ENCODE measurements at places on chromosomes 7 and 10. TPM values are rescaled to one million over a fixed set of nuclear protein-coding genes. Genes with fewer than 3 reads are reported as not detected.

Gene ATOH7
- not detected for total RNA-seq

Gene PRLHR
- not detected for total RNA-seq

Gene TCERG1L
- not detected for total RNA-seq

Gene LRRC18
- not detected for total RNA-seq

Gene OLAH
- total RNA-seq, result not detected

Gene ZNF239
- total RNA-seq, result 6.5 TPM

Gene PRPS1L1
- not detected for total RNA-seq

DNA sequence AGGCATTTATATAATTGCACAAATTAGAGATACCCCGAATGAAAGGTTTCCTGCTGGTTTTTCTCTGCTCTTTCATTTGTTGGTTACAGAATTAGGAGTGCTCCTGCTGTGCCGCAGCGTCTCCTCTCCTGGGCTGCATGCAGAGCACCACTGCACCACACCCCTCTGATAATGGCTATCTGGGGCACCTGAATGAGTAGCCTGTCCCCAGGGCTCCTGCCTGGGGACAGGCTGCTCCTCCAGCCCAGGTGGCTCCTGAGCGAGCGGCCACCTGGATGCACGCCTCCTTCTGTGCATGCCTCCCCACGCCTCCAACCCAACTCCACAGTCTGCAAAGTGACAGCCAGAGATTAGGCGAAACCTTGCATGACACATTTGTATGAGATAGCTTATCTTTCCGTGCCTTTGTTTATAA is 242.6 kb upstream of the FZD8 start:
- no peaks in the 10 kb centered on the region for H3K36me3 ChIP-seq
- no peak overlapping the region for H3K4me3 ChIP-seq
- H3K4me1 ChIP-seq, result no peaks in the 10 kb centered on the region
- DNase-seq, result no peak

DNA sequence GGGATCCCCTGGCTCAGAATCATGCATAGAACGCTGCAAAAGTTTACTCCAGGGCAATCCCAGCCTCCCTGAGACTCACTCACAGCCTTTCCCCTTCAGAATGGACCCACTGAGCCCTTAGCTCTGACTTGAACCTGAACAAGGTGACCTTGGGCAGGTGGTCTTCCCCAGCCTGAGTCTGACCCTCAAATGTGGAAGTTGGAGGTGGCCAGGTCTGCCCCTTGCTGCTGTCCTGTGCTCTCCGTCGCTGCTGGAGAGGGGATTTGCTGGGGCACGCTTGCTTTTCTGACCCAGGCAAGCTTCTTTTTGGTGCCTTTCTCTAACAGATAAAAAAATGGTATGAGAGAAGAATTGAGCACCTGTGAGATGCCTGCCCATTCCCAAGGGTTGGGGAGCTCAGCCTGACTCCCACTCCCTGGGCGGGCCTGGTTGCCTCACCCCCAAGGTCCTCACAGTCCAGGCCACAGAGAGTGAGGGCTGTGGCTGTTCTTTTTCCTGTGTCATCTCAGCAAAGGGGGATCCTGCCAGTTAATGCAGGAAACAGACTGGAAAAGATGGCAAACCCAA is 46.6 kb upstream of the IGFBP3 start:
- H3K27me3 ChIP-seq, result no peaks in the 10 kb centered on the region
- H3K4me3 ChIP-seq, result no peak overlapping the region
- H3K36me3 ChIP-seq, result no peaks in the 10 kb centered on the region
- H3K4me1 ChIP-seq, result peaks cover 28% of the 10 kb centered on the region
- H3K27ac ChIP-seq, result no peak overlapping the region

- DNase-seq, result no peak
- H3K36me3 ChIP-seq, result no peaks in the 10 kb centered on the region
- H3K4me1 ChIP-seq, result peaks cover 13% of the 10 kb centered on the region
- no peak overlapping the region for H3K27ac ChIP-seq
- H3K4me3 ChIP-seq, result no peak overlapping the region
Observed at GRCh38 chr7:4143511-4144171, 538.5 kb upstream of the FOXK1 start.

- no peak for DNase-seq
- peak within 1 kb of the TSS; percentile 99 for H3K27ac ChIP-seq
- H3K36me3 ChIP-seq, result no peaks in the 10 kb centered on the region
Observed at GRCh38 chr7:116953372-116953905, at the start of gene ST7. Gene ST7, plus strand, starts transcription at chr7:116953501. Its CDS starts 40 bp downstream, at chr7:116953541.

- H3K4me1 ChIP-seq, result no peaks in the 10 kb centered on the region
- no peak overlapping the region for H3K4me3 ChIP-seq
- H3K36me3 ChIP-seq, result no peaks in the 10 kb centered on the region
- no peaks in the 10 kb centered on the region for H3K27me3 ChIP-seq
Observed at GRCh38 chr10:48649349-48649944, 35.2 kb upstream of the WDFY4 start.

GRCh38 chr10:35843524-35844181 is 201.6 kb upstream of the FZD8 start:
- H3K27me3 ChIP-seq, result no peaks in the 10 kb centered on the region
- H3K4me3 ChIP-seq, result peak overlapping the region; percentile 29
- no peak overlapping the region for H3K27ac ChIP-seq

- H3K4me1 ChIP-seq, result peaks cover 13% of the 10 kb centered on the region
- H3K36me3 ChIP-seq, result no peaks in the 10 kb centered on the region
- H3K4me3 ChIP-seq, result no peak overlapping the region
- peak overlapping the region; percentile 73 for H3K27ac ChIP-seq
Observed at GRCh38 chr7:28406192-28406591, 6.1 kb upstream of the CREB5 start.

DNA sequence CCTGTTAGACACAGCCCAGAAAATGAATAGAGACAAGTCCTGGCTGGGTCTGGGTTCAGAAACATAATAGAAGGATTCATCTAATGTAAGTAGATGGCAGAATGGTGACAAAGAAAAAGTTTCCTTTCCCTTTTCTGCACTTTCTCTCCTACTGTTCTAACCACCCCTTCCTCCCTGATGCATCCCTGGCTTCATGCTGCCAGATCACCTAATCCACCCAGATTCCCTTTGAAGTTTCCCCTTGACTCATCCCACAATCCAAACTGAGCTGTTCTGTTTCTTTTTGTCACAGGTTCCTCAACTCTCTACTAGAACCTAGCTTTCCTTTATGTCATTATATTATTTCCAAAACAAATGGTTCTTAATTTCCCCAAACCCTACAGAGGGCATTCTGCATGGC is 1.1 kb upstream of the MACC1 start:
- no peak overlapping the region for H3K27ac ChIP-seq
- no peaks in the 10 kb centered on the region for H3K36me3 ChIP-seq
- H3K4me1 ChIP-seq, result no peaks in the 10 kb centered on the region
- H3K27me3 ChIP-seq, result no peaks in the 10 kb centered on the region
- H3K4me3 ChIP-seq, result no peak overlapping the region

- H3K4me1 ChIP-seq, result peaks cover 58% of the 10 kb centered on the region
- peaks cover 14% of the 10 kb centered on the region for H3K36me3 ChIP-seq
- DNase-seq, result no peak
- H3K27me3 ChIP-seq, result no peaks in the 10 kb centered on the region
- H3K4me3 ChIP-seq, result no peak overlapping the region
Observed at GRCh38 chr10:74081192-74081803, 69.3 kb downstream of the AP3M1 start.

DNA sequence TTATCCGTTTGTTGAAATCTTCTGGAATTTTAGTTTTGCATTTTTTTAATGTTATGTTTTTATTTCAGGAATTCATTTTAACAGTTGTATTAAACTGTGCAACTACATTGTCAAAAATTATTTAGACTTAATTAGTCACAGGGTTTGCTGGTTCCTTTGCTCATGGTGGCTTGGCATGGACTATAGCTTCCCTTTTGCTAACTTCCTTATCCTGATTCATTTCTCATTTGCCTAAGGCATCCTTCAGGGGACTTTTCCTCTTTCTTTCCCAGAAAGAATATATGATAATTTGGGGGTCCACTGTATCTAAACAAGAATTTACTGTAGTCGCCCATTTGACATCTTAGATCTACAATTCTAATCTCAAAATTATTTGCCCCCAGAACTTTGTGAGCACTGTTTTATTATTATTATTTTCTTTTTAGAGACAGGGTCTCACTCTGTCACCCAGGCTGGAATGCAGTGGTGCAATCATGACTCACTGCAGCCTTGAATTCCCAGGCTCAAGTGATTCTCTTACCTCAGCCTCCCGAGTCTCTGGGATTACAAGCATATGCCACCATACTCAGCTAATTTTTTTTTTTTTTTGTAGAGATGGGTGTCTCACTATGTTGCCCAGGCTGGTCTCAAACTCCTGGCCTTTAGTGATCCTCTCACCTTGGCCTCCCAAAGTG is 13.9 kb downstream of the FIGNL1 start:
- H3K27me3 ChIP-seq, result no peaks in the 10 kb centered on the region
- no peak for DNase-seq
- H3K4me3 ChIP-seq, result no peak overlapping the region
- H3K27ac ChIP-seq, result no peak overlapping the region
- H3K4me1 ChIP-seq, result no peaks in the 10 kb centered on the region
- H3K36me3 ChIP-seq, result peaks cover 3% of the 10 kb centered on the region

- no peaks in the 10 kb centered on the region for H3K27me3 ChIP-seq
- H3K4me1 ChIP-seq, result peaks cover 26% of the 10 kb centered on the region
- no peaks in the 10 kb centered on the region for H3K36me3 ChIP-seq
- no peak overlapping the region for H3K27ac ChIP-seq
Observed at GRCh38 chr7:133081119-133081598, 731 bp downstream of the CHCHD3 start.

- no peaks in the 10 kb centered on the region for H3K4me1 ChIP-seq
- H3K27ac ChIP-seq, result no peak overlapping the region
- DNase-seq, result no peak
- H3K27me3 ChIP-seq, result no peaks in the 10 kb centered on the region
- H3K4me3 ChIP-seq, result no peak overlapping the region
- no peaks in the 10 kb centered on the region for H3K36me3 ChIP-seq
Observed at GRCh38 chr7:79502151-79502550, 48.7 kb upstream of the MAGI2 start.

DNA sequence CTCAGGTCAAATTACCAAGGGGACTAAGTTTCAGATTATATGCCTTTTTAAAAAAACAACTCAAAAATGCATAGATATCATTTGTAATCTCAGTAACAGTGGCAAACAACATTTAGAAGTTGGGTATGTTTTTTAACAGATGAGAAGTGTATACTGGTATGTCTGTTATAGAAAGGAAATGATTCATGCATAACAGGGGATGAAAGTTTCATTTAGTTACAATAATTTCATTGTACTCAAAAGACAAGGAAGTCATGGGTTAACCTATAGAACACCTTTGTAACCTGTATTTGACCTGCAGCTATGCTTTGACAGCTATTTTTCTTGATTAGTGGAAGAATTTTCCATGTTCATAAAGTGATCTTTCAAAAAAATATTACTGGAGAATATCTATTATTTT is 35.4 kb upstream of the FAM133B start:
- H3K36me3 ChIP-seq, result no peaks in the 10 kb centered on the region
- no peak overlapping the region for H3K27ac ChIP-seq
- H3K27me3 ChIP-seq, result no peaks in the 10 kb centered on the region
- no peak overlapping the region for H3K4me3 ChIP-seq
- H3K4me1 ChIP-seq, result peaks cover 6% of the 10 kb centered on the region
- DNase-seq, result no peak

DNA sequence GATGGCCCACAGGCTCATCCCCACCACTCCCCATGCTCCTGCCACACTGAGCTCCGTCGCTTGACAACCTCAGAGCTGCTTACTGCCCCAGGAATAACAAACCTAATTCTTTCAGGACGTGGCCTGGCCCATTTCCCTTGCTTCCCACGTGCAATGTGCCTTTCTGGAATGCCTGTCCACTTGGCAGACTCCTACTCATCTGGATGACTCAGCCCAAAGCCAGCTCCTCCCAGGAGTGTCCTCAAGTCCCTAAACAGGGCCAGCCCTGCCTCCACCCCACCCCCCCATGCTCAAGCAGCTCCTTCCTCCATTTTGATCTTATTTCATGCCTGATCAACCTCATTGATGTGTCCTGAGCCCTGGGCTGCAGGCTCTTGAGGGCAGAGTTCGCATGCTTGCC is 164.9 kb upstream of the RNF32 start:
- H3K27me3 ChIP-seq, result no peaks in the 10 kb centered on the region
- H3K4me3 ChIP-seq, result no peak overlapping the region
- no peaks in the 10 kb centered on the region for H3K36me3 ChIP-seq
- no peaks in the 10 kb centered on the region for H3K4me1 ChIP-seq
- no peak overlapping the region for H3K27ac ChIP-seq

DNA sequence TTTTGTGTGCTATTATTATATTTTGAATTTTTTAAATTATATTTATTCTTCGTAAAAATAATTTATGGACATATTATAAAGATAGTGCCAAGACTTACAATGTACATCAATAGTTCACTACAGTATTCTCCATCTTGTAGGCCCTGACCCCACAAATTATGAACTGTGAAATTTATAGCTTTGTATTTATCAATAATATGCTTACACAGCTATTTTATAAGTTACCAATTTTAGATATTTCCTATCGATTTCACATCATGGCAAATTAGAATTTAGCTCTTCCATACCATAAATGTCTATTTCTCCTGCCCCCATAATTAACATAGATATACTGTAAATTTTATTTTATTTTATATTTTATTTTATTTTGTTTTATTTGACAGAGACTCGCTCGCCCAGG is 34.4 kb upstream of the GNAI1 start:
- H3K27ac ChIP-seq, result no peak overlapping the region
- no peaks in the 10 kb centered on the region for H3K27me3 ChIP-seq
- DNase-seq, result no peak
- H3K4me3 ChIP-seq, result no peak overlapping the region
- H3K36me3 ChIP-seq, result no peaks in the 10 kb centered on the region

DNA sequence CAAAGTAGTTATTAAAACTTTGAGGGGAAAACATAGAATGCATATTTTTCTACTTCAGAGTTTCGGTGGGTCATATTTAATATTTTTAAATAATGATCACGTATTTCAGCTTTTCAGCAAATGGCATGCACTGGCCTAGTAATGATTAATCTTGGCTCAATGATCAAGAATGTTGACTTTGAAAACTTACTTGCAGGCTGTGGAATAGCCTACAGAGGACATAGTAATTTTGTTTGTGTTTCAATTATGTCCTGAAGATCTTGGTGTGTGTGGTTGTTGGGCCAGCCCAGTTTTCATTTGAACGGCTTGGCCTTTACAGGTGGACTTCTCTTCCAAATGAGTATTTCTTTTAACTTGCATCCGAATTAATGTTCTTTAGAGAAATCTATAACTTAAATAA is 35.1 kb downstream of the ADD3 start:
- H3K27me3 ChIP-seq, result no peaks in the 10 kb centered on the region
- no peaks in the 10 kb centered on the region for H3K36me3 ChIP-seq
- peaks cover 48% of the 10 kb centered on the region for H3K4me1 ChIP-seq
- H3K27ac ChIP-seq, result no peak overlapping the region
- DNase-seq, result no peak

- no peaks in the 10 kb centered on the region for H3K36me3 ChIP-seq
- no peak for DNase-seq
- H3K4me1 ChIP-seq, result no peaks in the 10 kb centered on the region
- H3K27me3 ChIP-seq, result no peaks in the 10 kb centered on the region
- no peak overlapping the region for H3K27ac ChIP-seq
- H3K4me3 ChIP-seq, result no peak overlapping the region
Observed at GRCh38 chr7:104643587-104644217, 315.3 kb downstream of the LHFPL3 start.

DNA sequence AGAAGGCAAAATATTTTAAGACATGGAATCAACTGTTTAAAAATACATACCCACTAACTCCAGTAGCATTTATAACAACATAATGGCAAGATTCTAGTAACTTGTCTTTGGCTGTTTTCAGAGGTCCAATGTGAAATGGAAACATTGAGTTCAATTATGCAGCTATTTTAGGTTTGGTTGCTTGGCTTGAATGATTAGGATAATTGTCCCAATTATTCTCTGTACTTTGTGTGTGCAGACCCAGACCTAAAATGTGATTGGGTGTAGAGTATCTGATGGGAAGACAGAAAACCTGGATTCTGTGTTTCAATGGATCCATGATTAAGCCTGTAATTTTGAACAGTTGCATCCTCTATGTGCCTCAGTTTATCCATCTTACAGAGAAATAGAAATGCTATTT is 392.7 kb upstream of the NFE2L3 start:
- no peak overlapping the region for H3K27ac ChIP-seq
- H3K27me3 ChIP-seq, result no peaks in the 10 kb centered on the region
- H3K4me3 ChIP-seq, result no peak overlapping the region
- no peaks in the 10 kb centered on the region for H3K36me3 ChIP-seq
- H3K4me1 ChIP-seq, result peaks cover 5% of the 10 kb centered on the region
- no peak for DNase-seq
